T-helper 17 cell (primary cell): ENCODE measurements at places on chromosomes 4 and X. TPM values are rescaled to one million over a fixed set of nuclear protein-coding genes. Genes with fewer than 3 reads are reported as not detected.

PABPC5 gene
- not detected for total RNA-seq

PDZD4 gene
- 45.6 TPM for total RNA-seq

POU4F2 gene
- total RNA-seq, result not detected

SLC6A8 gene
- total RNA-seq, result 3.4 TPM

DNA sequence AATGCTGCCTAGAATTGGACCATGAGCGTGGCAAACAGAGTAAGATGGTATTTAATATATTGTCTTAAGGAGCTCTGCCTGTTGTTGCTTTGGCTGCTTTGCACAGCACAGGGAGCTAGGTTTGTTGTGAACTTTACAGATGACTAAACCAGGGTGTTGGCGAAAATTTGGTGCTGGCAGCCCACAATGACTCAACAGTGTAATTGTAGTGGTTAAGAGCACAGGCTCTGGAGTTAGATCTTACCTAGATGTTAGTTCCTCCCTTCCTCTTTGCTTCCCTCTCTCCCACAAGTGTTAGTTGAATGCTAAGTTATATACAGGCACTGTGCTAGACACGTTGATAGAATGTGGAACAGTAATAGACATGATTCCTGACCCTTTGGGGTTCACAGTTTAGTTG, 128.9 kb upstream of the TRPC5 start:
- DNase-seq, result no peak
- H3K27me3 ChIP-seq, result no peaks in the 10 kb centered on the region
- H3K36me3 ChIP-seq, result no peaks in the 10 kb centered on the region

- no peak for DNase-seq
- H3K36me3 ChIP-seq, result no peaks in the 10 kb centered on the region
- H3K4me3 ChIP-seq, result no peak overlapping the region
These were observed 633 bp upstream of the TRIML2 start for GRCh38 chr4:188110036-188110435.

DNA sequence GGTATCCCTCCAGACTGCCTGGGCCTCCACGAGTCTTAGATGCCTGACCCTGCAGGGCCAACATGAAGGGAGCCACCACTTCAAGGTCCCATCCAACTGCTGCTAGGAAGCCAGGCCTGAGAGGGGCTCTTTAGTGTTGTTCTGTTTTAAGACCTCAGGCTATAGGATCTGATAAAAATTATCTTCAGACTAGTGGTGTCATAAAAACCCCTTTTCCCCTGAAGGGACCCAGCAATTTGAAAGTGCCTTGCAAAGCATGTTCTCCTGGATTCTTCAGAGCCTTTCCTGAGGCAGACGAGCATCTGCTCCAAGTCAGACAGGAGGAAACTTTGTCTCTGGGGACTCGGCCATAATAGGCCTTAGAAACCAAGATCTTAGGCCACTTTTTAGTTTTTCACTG, 26.9 kb downstream of the TSPAN5 start:
- no peaks in the 10 kb centered on the region for H3K27me3 ChIP-seq
- H3K4me1 ChIP-seq, result peaks cover 33% of the 10 kb centered on the region
- peaks cover 4% of the 10 kb centered on the region for H3K36me3 ChIP-seq
- H3K4me3 ChIP-seq, result peak overlapping the region; percentile 10
